ENCODE measurements at places on chromosomes 2 and 18.
A peak's percentile ranks its signal among the peaks of the same experiment; 100 is the strongest.

- no peak for DNase-seq
Observed at GRCh38 chr18:8257851-8258434, 351.3 kb upstream of the RAB12 start.

DNA sequence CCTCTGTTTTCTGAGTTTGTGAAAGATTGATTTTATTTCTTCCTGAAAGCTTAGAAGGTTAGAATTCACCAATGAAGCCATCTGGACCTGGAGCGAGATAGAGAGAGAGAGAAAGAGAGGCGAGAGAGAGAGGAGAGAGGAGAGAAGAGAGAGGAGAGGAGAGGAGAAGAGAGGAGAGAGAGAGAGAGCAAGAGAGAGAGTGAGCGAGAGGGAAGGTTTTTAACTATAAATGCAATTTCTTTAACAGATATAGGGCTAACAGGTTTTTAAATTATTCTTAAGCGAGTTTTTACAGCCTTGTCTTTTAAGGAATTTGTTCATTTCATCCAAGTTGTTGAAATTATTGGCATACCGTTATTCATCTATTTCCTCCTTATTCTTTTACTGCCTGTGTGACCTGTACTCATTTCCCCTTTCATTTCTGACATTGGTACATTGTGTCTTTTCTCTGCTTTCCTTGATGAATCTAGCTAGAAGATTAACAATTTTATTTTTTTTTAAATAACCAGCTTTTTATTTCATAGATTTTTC, 56.1 kb downstream of the BABAM2 start:
- DNase-seq: no peak

GRCh38 chr18:60391571-60392226, 19.1 kb upstream of the MC4R start:
- DNase-seq: no peak

DNA sequence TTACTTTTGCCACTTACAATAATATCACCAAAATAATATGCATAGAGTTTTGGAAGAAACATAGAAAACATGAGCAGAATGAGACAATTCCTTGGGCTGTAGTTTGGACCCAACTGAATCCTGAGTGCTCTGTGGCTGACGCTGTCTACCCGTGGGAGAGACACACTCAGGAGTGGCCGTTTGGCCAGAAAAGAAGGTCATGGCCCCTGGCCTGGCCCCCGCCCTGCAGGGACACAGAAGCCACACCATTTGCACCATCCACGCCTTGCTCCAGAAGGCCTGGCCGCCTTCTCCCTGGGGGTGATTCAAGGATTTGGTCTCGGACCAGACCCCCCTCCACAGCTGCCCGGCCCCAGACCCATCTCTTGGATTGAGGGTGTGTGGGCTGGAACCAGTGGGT, 6.4 kb upstream of the D2HGDH start:
- DNase-seq: no peak

GRCh38 chr18:70453058-70453775, 164.4 kb downstream of the SOCS6 start:
- DNase-seq: no peak

GRCh38 chr2:211611061-211611518, 927.5 kb downstream of the ERBB4 start:
- peak; percentile 3 for DNase-seq

DNA sequence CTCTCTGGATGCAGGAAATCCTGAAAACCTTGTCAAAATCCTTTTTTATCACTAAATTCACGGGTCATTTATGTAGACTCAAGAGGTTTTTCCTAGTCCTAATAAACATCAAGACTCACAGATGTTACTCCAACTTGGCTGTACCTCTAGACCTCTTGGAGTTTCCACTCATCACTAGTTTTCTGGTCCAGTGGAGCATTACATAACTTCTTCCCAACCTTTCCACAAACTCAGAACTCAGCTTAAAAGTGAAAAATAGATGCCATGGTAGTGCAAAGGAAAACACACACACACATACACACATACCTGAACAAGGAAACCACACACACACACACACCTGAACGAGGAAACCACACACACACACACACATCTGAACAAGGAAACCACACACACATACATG, 807.2 kb downstream of the LRP1B start:
- peak; percentile 90 for DNase-seq

- DNase-seq: peak; percentile 78
Observed at GRCh38 chr2:16044946-16045456, 104.7 kb downstream of the MYCN start.

GRCh38 chr2:105962221-105962620, 217.5 kb downstream of the NCK2 start:
- no peak for DNase-seq

DNA sequence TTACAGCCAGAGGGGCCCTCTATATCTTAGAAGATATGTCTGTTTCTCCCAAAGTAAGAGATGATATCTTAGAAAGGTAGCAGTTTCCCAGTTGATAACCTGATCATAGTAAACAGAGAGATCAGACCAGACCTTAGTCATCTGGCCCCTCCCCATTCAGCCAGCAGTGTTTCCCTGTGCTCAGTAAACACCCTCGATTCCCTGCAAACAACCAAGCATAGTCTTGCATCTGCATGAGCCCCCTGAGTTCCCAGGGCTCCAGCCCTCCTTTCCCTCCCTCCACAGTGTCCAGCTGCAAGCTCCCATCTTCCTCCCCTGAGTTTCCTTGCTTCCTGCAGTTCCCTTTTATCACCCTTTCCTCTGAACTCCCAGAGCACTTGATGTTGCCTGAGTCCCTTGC, 20.3 kb downstream of the NRP2 start:
- peak; percentile 39 for DNase-seq

GRCh38 chr2:109344270-109344805, 215.3 kb downstream of the SH3RF3 start:
- DNase-seq: no peak

GRCh38 chr2:100289020-100289419, 33.3 kb downstream of the LONRF2 start:
- DNase-seq: no peak

DNA sequence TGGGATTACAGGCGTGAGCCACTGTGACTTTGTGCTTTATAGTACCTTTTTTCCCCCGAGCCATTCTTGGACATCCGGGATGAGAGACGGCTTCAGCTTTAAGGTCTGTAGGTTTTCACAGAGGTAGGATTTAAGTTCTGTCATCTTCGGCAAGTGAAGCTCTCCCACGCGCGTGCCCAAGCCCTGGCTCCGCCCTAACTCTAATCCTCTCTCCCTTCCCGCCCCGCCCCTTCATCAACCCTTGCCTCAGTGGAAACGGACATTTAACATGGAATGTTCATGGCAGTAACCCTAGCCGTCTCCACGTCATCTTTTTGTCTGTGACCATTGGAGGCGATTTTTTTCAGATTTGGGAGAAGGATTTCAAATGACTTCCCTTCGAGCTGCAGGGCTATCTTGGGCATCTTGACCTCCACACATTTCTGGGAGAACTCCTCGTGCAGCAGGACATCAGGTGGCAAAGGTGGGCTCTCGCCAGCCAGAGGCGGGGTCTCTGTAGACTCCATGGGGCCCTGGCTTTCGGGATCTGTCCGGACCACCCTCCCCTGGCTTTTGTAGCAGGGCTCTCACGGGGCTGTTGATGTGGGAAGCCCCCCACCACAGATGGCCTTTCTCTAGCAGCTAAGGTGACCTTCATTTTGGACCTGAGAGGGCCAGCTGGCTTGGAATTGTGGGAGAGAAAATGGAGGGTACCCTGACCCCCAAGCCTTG, 6.8 kb downstream of the COLEC11 start:
- DNase-seq: no peak

GRCh38 chr2:217890445-217890844, 112.3 kb downstream of the TNS1 start:
- DNase-seq: peak; percentile 64

DNA sequence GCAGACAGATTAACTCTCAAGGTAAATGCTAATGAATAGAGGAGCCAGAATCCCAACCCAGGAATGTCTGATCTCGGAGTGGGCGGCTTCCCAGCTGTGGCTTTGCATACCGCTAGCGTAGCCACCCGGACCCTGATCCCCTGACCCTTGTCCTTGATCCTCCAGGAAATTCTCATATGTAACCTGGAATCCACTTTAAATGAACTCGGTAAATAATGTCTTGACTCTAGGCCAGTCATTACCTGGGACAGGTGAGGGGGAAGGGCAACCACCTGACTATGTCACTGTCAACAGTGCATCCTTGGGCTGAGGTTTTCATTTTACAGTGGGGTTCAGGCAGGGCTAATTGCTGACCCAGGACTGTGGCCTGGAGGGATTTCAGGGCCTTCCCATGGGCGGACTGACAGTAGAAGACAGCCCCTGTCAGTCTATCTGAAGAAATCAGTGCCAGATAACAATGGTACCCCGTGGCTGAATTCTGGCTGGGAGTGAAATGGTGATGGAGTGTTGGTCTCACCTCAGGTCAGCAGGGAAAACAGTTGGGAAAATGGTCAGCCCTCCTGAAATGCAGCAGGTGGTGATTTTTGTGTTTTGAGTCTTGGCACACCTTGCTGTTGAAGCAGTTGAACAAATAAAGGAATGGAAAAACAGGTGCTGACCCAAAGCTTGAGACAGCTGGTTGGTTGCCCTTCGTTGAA, 9.6 kb downstream of the ACKR3 start:
- no peak for DNase-seq

DNA sequence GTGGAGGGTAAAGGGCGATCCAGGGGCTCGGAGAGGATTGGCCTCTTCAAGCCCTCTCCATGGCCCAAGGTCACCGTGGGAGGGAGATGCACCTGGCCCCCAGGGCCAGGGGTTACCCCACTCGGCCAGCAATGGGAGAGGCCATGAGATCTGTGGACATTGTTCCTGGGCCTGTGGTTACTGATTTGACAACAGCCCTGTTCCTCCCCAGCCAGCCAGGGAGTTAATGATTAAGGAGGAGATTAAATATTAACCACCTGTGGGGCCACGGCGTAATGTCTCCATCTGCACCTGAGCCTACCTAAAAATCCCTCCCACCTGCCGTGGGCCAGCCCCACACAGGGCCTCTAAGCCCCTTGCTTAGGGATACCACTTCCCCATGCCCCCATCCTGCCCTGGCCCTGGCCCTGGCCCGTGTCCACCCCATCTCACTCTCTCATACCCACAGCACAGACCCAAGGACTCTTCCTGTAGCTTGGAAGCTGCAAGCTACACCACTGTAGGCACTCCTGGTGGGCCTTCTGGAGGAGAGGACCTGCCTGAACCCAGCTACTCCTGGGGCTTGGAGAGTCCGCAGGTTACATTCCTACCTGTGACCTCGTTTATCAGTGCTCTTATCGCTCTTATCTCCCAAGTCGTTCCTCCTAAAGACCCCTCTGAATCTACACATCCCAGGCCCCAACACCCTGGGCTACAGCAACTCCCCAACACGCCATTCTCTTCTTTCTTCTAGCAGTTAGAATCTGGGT, 32.1 kb downstream of the ZFP36L2 start:
- DNase-seq: peak; percentile 91

GRCh38 chr2:239265681-239266433, 135.0 kb downstream of the HDAC4 start:
- no peak for DNase-seq

DNA sequence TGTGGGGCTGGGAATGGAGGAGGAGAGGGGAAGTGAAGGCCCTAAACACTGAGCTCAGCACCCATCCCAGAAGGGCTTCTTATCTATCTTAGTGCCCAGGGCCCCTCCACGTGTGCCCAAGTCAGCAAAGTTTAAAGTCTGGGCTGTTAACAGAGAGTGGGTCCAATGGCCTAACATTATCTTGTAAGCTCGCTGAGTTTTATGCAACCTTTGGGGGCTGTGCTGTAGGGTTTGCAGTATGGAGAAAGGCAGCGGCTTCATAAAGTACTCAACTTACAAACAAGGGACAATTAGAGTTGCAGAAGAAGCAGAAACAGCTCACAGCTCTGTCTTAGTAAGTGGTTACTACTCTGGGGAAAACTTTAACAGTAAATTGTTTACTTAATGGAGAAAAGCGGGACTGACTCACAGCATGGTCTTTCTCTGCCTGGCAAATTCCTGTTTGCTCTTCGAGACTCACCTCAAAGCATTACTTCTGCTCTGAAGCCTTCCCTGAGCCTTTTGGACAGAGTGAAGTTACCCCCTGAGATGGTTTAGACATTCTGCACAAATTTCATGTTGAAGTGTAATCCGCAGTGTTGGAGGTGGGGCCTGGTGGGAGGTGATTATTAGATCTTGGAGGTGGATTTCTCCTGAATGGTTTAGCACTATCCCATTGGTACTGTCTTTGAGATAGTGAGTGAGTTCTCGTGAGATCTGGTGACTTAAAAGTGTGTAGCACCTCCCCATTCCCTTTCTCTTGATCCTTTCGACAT, 9.0 kb downstream of the ENOSF1 start:
- DNase-seq: peak; percentile 91

DNA sequence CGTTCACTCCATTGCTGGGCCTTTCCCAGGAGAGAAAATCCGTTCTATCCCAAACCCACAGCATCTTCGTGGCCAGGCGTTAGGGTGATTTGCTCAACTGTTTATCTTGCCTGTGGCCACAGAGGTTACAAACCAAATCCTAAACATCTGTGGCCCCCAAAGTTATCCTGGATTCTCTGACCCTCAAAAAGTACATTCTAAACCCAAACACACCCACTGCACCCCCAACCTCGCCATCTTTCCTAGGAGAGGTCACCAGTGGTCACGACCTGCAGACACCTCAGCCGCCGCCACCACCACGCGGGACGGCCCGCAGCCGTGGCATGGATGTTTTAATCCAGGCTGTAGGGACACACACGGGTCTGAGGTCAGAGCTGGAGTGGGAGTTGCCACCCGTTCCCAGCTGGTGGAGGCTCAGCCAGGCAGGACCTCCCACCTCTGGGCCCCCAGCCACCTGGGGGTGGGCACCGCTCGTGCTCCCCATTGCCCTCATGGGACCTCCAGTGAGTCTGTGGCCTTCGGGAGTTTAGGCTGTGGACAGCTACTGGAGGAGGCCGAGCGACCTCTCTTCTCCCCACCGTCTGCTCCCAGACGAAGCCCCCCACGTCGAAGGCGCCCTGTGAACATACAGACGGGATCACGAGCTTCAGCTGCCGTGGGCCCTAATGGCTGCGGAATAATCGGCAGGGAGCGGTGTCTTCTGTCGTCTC, 72.0 kb downstream of the KCNG2 start:
- no peak for DNase-seq

- no peak for DNase-seq
Observed at GRCh38 chr2:180191432-180192124, 184.5 kb upstream of the CWC22 start.

DNA sequence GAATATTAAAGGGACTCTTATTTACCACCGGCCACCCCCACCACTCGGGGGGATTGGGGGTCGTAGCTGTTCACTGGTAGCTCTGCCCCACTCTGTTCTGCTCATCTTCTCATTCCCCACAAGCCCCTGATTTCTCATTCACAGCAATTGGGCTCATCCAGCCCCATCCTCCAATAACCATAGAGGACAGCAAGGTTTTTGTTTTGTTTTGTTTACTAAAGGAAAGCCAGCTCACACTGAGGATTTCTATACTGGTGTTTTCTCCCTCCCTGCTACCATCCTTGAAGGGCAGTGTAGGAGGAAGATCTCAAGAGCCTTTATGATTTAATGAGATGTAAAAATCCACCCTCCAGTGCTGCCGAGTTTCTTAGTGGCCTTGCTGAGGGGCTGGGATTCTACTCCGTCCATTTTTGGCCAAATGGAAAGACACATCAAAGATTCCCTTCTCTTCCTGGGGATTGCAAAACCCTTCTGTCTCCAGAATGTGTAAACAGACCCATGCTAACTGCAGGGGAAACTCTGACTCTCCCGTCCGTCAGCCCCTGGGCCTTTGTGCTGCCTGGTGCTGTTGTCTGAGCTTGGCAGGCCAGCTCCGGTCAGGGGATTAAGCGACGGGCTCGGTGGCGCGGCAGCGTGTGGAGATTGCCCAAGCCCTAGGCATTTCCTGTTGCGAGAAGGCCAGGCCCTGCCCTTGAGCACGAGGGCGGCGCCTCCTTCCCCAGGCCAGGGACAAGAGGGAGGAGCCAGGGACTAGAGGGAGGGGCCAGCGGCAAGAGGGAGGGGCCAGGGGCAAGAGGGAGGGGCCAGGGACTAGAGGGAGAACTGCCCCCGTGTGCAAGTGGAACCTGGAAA, 165.0 kb downstream of the ANTXR1 start:
- DNase-seq: no peak
